ENCODE measurements at places on chromosomes 16 and 17.

- no peak for DNase-seq
These were observed 14.6 kb upstream of the DHX8 start for GRCh38 chr17:43469145-43469544.

- DNase-seq = no peak
These were observed 123.0 kb upstream of the DYNLRB2 start for GRCh38 chr16:80417706-80418271.

DNA sequence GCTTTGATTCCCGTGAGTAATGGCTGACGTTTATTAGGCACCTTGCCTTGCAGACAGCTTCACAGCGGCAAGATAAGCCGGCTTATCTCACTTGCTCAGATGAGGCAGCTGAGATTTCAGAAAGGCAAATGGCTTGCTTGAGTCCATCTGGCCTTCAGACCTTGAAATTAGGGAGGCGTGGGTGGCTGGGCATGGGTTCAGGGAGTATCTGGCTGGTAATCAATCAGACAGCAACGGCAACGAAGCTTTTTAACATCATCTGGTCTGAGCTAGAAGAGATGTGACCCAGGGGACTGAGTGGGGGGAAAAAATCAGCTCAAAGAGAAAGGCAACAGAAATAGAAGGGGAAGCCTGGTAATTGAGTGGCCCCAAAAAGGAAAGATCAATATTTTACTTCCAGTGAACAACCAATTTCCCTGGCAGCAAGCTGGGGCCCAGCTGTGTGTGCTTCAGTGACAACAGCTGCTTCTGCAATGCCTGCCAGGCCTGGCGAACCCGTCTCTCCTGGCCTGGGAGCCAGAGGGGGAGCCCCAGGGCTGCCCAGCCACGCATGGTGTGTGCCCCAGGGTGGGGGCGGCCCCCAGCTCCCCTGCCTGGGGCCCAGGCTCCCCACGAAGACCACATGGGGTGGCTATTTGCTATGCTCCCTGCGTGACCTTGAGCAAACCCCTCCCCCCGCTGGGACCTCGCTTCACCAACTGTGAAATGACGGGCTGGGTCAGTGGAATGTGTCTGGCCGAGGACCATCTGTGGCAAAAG is 34.0 kb downstream of the RAB11FIP4 start:
- no peak for DNase-seq

DNA sequence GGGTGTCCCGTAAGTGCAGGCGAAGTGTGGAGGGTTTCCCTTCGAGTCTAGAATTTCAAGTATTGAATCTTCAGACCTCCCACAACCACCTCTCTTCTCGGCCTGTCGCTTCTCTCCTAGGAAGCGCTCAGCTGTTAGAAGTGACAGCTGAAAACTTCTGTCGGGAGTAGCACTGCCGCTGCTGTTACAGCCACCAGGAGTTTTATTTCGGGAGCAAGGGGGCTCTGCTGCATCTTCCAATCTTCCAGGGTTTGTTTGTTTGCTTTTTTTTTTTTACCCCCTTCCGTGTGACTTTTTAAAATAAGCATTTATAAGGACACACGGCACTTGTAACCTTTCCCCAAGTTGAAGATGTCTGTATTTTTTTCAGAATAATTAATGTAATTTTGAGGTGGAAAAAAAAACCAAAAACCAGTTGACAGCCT is 767 bp downstream of the RPS6KB1 start:
- no peak for DNase-seq

GRCh38 chr17:29289852-29290251 is 4.1 kb downstream of the NUFIP2 start:
- no peak for DNase-seq

GRCh38 chr17:30520436-30520835 is 43.2 kb downstream of the GOSR1 start:
- DNase-seq = no peak

- no peak for DNase-seq
These were observed 95.2 kb upstream of the SEC14L1 start for GRCh38 chr17:77045441-77046041.

- DNase-seq = no peak
These were observed 911.1 kb upstream of the EEF2KMT start for GRCh38 chr16:6008670-6009069.

GRCh38 chr16:68496689-68497088 is 42.4 kb upstream of the ZFP90 start:
- DNase-seq = no peak

DNA sequence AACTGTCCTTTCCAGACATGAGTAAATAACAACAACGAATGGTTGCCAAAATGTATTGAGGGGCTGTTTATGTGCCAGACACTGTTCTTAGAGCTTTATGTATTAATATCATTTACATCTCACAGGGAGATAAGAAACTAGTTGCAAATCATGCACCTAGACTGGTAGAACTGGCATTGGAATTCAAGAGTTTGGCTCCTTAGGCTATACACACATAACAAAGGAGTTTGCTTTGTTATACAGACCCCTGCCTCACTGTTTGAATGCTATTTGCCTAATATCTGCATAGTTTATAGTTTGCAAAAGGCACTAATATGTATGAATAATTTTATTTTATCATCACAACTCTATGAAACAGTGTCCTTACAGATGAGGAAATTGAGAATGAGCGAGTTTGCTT is 100.0 kb downstream of the FTO start:
- no peak for DNase-seq

DNA sequence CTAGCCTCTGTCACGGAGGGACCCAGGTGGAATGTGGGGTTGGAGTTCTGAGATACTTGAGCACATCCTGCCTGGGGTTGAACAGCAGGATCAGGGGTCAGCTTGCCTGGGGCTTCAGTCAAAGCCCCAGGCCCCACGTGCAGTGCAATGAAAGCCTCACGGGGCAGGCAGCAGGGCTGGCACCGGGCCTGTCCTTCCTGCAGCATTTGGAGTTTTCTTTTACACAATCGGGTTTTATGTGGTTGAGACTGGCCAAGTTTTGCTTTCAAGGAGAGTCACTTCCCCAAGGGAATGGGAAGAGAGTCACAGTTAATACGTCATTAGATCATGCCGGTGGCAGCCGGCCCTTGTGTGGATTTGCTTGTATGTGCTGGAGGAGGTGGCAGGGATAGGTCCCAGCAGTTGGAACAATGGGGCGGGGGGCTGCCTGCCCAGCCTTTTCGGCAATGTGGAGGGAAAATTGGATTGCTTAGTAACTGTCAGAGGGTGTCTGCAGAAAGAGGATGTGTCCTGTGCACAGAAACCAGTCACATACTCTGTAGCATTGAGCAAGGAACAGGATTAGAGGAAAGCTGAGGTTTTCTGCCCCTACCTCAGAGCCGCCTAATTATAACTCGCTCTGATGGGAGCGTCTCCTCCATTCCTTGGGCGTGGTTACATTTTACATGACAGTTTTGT is 4.5 kb downstream of the RMI2 start:
- no peak for DNase-seq

DNA sequence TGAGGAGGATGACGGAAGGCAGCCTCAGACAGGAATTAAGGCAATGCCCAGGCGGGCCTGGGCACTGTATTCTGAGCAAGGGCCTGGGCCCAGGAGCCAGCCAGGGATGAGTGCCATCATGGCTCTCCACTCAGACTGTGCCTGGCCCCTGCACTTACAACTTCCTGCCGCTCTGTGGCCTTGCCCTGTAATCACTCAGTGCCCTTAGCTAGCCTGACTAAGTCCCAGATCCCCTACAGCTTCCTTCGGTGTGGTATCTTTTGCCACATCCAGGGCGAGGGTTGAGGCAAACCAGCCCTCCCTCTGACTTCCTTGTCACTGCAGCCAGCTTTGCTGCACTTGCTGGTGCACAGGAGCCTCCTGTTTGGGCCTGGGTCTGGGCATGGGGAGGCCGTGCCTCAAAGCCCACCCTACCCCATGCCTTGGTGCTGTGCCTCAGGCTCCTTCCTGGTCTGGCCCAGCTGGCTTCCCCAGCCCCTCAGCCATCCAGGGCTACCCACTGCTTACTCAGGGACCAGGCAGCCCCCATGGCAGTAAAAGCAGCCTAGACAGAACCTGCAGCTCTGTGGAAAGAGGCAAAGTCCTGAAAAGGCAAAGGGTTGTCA is 9.3 kb downstream of the SLC46A1 start:
- no peak for DNase-seq

DNA sequence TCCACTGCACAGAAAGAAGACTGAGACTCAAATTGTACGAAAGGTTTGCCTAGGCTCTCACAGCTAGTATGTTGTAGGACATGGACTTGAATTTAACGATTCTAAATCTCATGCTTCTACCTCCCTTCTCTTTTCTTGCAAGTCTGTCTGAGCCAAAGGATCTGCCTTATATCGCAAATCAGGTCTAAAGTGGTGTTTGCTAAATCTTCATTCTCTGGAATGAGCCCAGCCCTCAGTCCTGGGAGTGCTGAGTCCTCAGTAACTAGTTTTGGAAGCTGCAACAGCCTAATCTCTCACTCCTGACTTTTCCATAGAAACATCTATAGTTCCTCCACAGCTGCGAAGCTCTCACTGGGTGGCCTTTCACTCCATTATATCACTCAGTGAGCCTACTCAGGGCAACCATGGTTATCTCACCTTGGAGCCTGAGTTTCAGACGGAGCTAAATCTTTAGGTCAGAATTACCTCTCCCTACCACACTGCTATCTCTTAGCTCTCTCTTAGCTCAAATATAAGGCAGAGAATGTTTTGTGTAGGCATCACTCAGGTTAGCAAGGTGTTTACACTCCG is 575.5 kb upstream of the C16orf82 start:
- no peak for DNase-seq
